CD4-positive, alpha-beta T cell treated with Interferon alpha-2 for 1 hour (primary cell): ENCODE measurements at places on chromosomes 7 and 10.

DNA sequence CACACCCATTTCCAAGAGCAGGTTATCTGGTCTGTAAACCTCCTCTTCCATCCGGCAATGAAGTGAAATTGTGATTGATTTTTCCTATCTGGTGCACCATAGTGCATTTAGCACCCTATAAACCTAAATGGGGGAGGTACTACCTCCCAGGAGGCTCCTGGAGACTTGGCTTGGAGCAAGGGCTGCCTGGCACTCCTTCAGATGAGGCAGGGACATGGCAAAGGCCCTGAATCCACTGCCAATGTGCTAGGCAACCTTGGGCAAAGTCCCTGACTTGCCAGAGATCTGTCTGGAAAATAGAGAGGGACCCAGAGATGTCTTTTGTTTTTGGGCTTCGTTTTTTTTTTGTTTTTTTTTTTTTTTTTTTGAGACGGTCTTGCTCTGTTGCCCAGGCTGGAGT is 6.7 kb upstream of the GRID1 start:
- DNase-seq = no peak

DNA sequence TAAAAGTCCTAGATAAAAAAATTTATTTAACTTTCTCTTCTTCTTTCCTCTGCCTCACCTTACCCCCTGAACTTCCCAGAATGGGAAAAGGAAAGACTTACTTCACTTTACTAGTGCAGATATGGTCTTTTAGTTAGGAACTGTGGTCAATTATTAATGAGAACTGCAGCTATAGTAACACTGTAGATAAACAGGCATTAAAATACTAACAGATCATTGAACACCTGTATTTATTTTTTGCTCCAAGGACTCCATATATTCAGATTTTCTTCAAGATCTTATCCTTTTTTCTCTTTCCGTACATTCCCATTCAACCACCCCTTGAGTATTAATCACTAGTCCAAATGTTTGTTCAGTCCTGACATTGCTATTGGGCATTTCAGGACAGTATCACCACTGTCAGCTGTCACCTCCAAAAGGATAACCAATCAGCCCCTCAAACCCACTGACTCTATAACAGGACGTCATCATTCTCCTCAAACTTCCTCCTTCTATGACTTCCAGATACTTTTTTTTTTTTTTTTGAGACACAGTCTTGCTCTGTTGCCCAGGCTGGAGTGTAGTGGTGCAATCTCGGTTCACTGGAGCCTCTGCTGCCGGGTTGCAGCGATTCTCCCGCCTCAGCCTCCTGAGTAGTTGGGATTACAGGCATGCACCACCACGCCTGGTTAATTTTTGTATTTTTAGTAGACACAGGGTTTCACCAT is 4.2 kb downstream of the CPVL start:
- no peak for DNase-seq

DNA sequence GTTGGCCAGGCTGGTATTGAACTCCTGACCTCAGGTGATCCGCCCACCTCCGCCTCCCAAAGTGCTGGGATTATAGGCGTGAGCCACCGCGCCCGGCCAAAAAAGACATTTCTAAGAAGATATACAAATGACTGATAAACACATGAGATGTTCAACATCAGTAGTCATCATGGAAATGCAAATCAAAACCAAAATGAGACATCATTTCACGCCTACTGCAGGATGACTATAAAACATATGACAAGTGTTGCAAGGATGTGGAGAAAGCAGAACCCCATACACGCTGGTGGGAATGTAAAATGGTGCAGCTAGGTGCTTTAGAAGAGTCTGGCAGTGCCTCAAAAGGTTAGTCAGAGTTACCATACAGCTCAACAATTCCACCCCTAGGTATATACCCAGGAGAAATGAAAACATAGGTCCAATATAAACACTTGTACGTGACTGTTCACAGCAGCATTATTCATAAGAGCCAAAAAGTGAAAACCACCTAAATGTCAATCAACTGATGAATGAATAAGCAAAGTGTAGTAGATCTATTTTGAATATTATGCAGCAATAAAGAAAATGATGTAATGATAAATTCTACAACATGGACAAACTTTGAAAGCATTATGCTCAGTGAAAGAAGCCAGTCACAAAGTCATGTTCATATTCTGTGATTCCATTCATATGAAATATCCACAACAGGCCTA is 24.5 kb downstream of the TMEM209 start:
- no peak for DNase-seq

DNA sequence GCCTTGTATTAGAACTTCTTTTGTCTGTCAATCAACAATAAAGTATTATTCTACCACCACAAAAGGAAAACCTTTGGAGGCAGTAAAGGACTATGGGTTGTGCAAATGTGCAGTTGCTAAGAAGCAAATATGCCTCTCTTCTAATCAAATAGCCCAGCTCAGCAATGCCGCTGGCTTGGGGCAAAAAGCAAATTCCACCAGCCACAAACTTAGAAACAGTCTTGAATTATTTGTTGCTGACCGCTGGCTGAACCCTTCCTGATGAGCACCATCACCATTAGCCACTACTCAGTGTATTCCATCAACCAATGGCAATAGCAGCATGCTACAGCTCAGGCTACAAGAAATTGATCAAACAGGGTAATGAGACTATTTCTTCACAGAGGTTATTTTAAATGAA is 51.0 kb downstream of the SKAP2 start:
- no peak for DNase-seq

DNA sequence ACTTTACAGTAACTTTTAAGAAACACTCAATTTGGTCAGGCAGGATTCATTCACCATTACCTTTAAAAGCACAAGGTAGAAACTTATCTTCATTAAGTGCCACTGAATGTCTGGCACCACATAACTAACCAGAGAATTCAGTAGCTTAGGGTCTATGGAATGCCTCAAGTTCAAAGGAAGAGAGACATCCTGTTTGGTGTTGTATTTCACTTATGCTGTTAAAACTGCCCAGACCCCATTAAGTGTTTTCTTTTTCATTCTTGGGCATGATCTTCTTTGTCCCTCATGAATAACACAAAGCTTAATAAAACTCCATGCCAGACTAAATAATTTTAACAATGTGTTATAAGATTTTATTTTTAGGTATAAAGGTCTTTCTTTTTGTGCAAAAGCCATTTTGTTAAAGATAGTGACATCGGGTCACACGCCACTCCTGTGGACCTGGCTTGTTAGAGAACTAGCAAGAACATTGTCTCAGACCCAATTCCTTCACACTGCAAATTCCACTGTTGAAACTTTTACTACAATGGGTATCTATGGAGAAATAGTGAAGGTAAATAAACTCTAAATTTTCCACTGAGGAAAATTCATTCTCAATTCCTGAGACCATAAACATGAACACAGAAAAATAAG is 221.0 kb downstream of the TWIST1 start:
- DNase-seq = no peak

DNA sequence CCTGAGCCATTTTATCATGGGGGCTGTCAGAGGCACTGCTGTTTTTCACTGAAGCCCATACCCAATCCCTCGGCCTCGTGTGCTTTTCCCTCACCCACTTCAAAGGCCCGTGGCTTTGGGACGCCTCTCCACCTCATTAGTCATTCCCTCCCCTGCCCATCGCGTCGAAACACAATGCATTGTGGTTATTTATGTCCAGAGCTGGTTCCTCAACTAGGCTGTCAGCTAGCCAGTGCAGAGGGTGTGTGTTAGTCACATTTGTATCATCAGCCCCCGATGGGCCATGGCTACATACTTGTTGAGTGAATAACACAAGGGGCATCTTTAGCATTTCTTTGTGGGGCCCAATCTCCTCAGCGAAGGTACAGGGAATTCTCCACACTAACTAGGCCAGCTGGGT is 3.8 kb upstream of the CRCP start:
- no peak for DNase-seq

DNA sequence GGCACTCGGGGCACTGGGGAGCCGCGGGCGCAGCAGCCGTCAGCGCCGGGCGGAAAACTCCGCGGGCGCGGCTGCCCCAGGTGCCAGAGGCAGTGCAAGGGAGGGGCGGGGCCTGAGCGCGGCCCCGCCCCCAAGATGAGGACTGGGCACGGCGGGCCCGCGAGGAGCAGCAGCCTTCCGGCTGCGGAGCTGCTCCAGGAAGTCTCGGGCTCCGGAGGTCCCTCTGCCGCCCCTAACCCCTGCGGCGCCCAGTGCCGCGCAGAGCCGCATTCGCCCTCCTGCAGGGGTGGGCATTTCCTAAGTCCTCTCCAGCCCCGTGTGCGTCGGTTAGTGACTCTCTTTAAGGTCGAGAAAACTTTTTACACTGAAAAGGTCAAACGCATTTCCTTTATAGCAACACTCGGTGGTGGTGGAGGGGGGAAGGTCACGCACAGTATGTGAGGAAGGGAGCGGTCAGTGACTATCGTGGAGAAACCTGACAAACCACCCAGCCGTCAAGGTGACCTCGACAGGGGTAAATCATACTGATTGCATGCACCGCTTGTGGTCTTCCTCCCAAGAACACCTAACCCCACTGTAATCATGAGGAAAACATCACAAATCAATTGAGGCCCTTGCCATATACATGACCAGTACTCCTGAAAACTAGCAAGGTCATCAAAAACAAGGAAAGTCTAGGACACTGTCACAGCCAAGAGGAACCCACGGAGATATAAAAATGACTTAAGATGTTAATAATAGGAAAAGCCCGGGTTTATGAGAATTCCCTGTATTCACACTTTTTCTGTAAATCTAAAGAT is at the start of gene ANXA11:
TSS of gene ANXA11 (minus strand) at position 61 of the 800 bp plus-strand sequence. CDS start 32,676 bp downstream, outside the sequence.
- peak; percentile 86 for DNase-seq

- DNase-seq = no peak
These were observed 2.9 kb upstream of the CNPY1 start for GRCh38 chr7:155549226-155549625.

DNA sequence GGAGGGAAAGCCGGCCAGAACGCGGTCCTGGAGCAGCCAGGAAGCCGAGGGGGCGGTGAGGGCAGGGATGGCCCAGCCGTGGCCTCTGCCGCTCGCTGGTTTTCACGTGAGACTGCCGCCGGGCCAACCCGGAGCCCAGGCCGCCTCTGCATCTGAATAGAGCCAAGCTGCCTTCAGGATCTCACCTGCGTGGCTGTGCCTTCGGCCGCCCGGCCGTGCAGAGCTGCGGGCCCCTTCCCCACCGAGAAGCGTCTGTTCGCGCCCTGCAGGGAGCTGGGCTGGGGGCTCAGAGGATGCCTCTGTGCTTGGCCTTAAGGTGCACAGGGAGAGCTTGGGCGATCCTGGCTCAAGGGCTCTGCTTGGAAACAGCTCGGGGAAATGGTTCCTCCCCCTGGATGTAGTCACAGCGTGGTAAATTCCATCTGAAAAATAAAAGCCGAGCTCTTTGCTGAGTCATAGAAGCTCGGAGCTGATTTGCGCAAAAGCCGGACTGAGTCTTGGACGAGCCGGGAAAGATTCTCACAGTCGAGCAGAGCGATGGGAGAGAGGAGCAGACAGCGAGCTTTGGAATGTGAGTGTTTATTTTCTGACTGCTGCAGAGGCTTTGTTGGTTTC is at the start of gene JAKMIP3:
TSS of gene JAKMIP3 (plus strand) at position 456 of the 615 bp plus-strand sequence. CDS start 38,863 bp downstream, outside the sequence.
- DNase-seq = no peak

- no peak for DNase-seq
These were observed 172.4 kb downstream of the ARHGAP12 start for GRCh38 chr10:31756101-31756728.

DNA sequence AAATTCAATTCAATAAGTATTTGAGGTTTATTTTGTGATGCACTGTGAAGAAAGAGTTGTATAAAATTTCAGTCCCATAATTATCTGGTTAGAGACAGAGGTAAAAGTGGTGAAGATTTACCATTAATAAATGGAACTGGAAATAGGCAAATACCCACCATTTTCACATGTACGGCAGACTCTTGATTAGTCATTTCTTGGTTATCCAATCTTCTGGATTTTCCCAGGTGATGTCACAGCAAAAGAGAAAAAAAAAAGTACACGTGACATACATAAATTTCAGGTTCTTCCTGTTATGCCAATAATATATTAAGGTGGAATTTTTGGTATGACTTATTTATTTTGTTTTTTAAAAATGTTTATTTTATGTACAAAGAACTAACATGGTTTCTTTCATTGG is 26.8 kb downstream of the NT5C3A start:
- no peak for DNase-seq

DNA sequence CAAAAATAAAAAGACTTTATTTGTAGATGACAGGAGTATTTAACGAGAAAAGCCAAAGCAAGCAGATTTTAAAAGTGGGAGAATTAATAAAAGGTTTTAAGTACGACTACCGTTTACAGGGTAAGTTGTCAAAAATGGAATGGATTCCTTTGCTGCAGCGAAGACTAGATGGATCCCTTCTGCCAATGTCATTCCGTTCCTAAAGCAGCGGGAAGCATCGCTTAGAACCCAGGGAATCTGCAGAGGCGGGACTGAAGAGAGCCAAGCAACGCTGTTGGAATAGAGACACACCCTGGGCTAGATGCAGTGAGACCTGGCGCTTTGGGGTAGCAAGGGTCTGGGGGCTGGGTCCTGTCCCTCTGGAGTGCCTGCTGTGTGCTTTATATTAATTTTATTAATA is 303.1 kb upstream of the MKI67 start:
- no peak for DNase-seq

DNA sequence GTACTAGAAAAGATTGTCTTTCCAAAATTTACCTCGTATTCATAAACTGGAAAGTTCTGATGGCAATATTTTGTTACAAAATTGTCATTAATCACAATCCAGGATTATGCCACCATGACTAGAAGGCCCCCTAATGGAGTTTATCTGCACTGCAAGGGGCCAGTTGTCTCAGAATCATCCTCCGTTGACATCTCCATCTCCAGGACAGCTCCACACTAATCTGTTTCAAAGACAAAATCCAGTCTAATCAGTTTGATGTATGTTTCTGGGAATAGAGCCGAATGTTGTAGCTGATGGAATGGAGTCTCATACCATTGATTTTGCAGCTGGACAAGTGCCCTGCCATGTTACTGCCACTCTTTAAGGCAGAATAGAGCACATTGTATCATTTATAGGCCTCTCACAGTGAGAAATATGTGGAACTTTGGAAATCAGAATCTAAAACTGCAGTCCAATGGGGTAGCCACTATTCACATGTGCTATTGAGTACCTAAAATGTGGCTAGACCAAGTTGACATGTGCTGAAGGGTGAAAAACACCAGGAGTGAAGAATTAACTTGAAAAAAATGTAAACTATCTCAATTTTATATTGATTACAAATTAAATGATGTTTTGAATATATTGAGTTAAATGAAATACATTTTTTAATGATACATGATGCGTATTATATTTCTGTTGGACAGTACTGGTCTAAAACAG is 38.3 kb upstream of the TOMM7 start:
- DNase-seq = peak; percentile 47

GRCh38 chr7:87920578-87920977 is 13.5 kb upstream of the ADAM22 start:
- no peak for DNase-seq

DNA sequence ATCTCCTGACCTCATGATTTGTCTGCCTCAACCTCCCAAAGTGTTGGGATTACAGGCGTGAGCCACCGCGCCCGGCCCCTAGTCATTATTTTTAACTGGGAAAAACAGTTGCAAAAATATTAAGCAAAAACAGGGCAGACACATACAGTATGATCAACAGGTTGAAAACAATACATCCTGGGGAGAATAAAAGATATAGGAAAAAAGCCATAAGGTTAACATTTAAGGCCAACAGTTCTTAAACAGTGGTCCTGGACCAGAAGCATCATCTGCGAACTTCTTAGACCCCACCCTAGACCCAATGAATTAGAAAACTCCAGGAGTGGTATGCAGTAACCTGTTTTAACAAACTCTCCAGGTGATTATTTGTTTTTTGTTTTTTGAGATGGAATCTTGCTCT is 6.5 kb downstream of the UBE2H start:
- no peak for DNase-seq
